Activated CD8-positive, alpha-beta memory T cell treated with anti-CD3 and anti-CD28 coated beads, Interleukin-2, amount 10 ng/mL, durations not matched to agents 7 days and 5 days (primary cell): ENCODE measurements at places on chromosomes 13 and 19. TPM values are rescaled to one million over a fixed set of nuclear protein-coding genes. Genes with fewer than 3 reads are reported as not detected.

- H3K4me3 ChIP-seq = no peak overlapping the region
- no peaks in the 10 kb centered on the region for H3K4me1 ChIP-seq
- no peak overlapping the region for H3K27ac ChIP-seq
- H3K36me3 ChIP-seq = no peaks in the 10 kb centered on the region
- H3K27me3 ChIP-seq = no peaks in the 10 kb centered on the region
Observed at GRCh38 chr19:31641591-31641990, 292.4 kb upstream of the TSHZ3 start.

- no peak overlapping the region for H3K4me3 ChIP-seq
- peaks cover 14% of the 10 kb centered on the region for H3K27me3 ChIP-seq
- DNase-seq = no peak
- no peaks in the 10 kb centered on the region for H3K36me3 ChIP-seq
Observed at GRCh38 chr13:97423300-97424045, 10.5 kb upstream of the RAP2A start.

DNA sequence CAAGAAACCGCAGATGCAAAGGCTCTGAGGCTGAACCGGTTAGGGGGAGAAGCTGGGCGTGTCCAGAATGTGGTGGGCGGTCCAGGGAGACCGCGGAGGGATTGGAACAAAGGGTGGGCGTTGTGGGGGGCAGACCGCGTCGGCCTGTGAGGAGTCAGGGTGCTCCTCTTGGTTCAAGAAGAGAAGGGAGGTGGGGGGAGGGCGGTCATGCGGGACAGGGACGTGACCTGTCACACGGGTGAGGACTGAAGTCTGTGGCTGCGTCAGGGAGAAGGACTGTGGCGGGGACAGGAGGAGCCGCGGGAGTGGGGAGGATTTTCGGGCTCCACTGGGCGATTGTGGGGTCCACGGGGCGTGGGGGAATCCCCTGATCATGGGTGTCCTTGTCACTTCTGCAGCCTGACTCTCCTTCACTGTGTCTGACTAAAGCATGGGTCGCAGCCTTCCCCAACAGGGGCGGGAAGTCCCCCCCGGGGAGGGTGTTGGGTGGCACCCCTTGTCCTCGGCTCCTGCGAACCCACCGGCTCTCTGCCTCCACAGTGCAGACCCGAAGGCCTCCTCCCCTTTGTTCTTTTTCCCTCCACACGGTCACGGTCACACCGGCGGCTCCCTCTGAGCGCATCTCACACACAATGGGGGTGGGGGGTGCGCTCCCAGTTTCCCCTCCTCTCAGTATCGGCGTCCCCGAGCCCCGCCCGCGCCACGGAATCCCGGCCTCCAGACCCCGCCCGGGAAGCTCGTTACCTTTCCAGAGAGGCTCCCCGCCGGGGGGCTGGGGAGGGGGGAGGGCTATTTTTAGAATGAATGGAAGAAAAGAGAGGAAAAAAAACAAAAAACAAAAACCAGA is 16.4 kb upstream of the KCNN1 start:
- DNase-seq = peak; percentile 54
- H3K27me3 ChIP-seq = peaks cover 58% of the 10 kb centered on the region
- H3K4me3 ChIP-seq = peak overlapping the region; percentile 47
- no peaks in the 10 kb centered on the region for H3K36me3 ChIP-seq
- H3K4me1 ChIP-seq = peaks cover 36% of the 10 kb centered on the region
- H3K27ac ChIP-seq = no peak overlapping the region

DNA sequence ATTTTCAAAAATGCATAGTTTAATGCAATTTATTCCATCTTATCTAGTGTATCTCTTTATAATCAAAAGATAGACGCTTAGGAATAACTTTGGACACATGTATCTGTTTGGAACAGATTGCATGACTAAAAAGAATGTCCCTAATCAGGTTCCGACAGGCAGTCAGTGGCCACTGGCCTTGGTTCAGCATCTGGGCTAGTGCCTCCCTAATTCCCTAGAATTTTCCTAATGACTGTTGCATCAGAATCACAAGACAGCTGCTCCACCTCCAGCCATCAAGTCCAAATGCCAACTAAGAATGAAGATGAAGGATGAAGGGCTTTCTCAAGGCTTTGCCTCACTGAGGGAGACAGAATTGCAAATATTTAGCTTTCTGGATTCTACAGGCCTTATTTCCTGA is 173.8 kb downstream of the EFNB2 start:
- H3K4me1 ChIP-seq = no peaks in the 10 kb centered on the region
- DNase-seq = no peak
- H3K36me3 ChIP-seq = no peaks in the 10 kb centered on the region
- no peaks in the 10 kb centered on the region for H3K27me3 ChIP-seq

- peaks cover 55% of the 10 kb centered on the region for H3K27me3 ChIP-seq
- H3K36me3 ChIP-seq = peaks cover 6% of the 10 kb centered on the region
- DNase-seq = no peak
- peaks cover 65% of the 10 kb centered on the region for H3K4me1 ChIP-seq
- no peak overlapping the region for H3K4me3 ChIP-seq
Observed at GRCh38 chr13:114151565-114152284, 19.3 kb upstream of the RASA3 start.

Gene ATCAY
- total RNA-seq = not detected

Gene RASGRP4
- total RNA-seq = 1.4 TPM

Gene CEACAM7
- not detected for total RNA-seq

Gene ATP4B
- total RNA-seq = not detected
